ENCODE measurements at places on chromosomes 16 and 17.

DNA sequence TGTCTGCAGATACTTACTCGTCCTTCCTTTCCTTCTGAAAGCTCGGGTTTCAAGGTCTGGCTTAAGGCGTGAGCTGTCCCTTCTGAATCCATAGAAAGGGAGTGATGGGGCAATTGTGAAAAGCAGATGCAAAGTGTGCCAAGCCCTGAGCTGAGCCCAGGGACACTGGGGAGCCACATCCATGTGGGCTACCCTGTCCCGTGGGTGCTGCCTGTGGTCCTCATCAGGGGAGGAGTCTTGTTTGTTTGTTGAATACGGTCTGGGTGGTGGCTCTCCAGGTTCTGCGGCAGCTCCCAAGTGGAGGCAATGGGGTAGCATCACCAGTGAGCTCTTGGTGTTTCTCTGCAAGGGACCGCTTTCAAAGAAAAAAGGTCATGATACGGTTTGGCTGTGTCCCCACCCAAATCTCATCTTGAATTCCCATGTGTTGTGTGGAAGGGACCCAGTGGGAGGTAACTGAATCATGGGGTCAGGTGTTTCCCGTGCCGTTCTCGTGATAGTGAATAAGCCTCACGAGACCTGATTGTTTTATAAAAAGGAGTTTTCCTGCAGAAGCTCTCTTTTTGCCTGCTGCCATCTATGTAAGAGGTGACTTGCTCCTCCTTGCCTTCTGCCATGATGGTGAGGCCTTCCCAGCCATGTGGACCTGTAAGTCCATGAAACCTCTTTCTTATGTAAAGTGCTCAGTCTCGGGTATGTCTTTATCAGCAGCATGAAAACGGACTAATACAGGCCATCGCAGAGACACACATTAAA is 1.0 kb upstream of the ALG1 start:
- no peak for DNase-seq

DNA sequence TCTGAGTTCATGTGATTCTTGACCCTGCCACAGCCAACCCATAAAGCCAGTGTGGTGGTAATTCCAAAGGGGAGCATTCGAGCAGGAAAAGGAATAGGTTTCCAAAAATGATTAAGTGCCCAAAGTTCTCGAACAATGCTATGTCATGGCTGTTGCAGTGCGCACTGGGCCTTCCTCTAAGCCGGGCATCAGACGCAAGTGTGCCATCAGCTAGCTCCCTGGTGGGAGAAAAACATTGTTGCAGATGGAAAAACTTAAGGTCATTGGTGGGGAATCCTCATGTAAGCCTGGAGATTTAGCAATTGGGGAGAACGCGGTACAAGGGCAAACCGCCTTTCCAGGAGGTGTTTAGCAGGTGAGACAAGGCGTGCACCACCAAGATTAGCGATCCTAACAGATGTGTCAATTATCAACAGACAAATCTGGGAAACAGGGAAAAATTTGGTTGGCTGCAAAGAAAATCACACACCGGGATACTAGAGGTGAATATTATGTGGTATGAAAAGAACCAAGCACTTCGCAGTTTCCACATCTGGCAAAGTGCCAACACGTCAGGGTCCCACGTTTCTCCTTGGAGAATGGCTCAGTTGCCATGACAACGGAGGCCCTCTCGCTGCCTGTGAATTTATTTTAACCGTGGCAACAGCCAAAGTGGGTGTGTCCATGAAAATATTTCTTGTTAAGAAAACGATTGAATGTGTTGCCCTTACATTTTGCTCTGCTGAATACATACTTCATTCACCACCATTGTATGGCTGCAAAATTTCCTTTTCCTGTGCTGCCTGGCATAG is 118.5 kb upstream of the CACNG5 start:
- DNase-seq = no peak

DNA sequence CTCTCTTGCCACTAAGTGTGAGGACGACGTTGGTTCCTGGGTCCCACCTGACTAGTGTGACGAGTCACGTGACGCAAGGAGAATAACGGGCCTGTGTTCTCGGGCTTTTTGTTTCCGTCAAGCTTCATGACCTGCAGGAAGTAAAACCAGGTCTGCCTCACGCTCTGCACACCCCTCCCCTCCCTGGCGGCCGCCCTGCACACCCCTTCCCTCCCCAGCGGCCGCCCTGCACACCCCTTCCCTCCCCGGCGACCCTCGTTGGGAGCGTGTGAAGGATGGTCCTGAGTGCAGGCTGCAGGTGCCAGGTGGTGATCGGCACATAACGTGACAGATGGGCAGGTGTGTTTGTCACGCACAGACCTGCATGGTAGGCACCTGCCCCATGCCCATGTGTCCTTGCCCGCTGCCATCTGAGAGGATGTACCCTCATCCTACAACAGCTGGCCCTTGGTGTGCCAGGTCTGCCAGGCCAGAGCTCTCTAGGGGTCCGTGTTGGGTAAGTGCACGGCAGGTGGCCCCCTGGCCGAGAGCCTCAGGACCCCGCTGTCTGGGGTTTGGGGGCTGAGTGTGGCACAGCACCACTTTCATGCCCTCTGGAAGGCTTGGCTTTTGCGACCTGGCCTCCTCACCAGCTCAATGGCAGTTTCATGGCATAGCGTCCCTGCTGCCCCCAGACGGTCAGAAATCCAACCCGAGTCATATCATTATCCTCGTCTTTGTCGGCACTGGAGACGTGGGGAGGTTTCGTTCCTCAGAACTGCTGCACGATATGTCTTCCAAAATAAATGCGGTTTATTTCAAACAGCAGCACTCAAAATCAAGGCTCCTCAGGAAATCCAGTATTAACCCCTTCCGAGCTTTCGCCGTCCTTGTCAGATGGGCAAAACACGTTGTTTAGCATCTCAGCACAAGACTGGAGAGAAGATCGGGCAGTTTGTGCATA is 191.8 kb upstream of the CHMP6 start:
- no peak for DNase-seq

GRCh38 chr17:40015005-40015997 is at the start of gene CSF3:
CSF3 (plus strand) TSS chr17:40015440; CDS start chr17:40015475, 35 bp downstream.
- DNase-seq = no peak

DNA sequence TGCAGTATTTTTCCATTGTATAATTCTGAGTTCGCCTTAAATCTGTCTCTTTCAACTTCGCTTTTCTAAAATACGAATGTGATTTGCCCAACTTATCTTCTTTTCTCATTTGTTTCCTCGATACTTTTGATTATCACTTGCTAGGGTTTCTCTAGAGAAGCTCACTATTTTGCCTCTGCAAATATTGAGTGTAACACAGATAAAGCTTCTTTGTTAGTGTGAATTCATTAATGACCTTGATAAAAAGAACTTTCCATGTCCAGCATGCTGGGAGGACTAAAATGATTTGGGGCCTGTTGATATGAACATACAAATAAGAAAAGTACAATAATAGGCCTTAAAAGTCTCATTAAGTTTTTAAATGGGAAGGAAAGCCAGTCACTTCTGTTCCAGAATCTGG is 303.3 kb downstream of the MAP2K6 start:
- no peak for DNase-seq

GRCh38 chr17:9026741-9027140 is 5.4 kb downstream of the NTN1 start:
- DNase-seq = no peak

DNA sequence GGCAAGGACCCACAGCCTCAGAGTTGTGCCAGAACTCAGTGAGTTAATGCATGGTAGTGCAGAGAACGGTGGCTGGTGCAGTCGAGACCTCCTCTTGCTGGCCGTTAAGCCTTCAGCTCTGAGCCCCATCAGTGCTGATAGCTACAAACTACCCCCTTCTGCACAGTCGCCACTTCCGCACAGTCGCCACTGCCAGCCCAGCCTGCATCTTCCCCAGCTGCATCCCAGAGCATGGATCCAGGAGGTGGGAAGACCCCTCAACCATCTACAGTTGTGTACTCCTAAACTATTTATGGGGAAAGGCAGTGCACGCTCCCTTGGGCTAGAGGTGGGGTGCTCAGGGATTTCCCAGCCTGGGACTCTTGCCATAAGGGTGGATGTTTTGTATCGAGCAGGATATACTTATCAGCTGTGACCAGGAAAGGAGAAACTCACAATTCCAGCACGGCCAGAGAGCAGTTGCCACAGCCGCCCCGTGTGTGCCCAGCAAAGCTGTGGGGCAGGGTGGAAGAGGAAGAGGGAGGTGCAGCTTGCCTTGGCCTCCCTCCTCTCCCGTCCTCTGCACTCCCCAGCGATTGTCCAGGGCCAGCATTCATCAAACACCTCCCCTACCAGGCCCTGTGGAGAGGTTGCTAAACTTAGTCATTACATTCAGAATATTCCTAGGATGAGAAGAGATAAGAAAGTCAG is 49.5 kb upstream of the CMIP start:
- no peak for DNase-seq

DNA sequence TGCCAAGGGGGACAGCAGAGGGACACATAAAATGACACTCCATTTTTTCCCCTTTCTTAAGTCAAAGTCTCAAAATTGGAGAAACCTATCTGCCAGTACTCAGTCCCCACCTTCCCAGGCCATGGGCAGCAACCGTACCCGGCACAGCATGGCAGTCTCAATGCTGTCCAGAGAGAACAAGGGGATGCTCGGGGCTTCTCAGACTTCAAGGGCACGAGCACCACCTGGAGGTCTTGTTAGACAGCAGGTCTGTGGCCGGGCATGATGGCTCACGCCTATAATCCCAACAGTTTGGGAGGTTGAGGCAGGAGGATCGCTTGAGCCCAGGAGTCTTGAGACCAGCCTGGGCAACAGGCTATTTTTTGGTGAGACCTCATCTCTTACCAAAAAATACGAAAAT is 3.2 kb downstream of the DNAH17 start:
- no peak for DNase-seq

GRCh38 chr17:1434150-1434549 is 21.9 kb downstream of the CRK start:
- no peak for DNase-seq

- no peak for DNase-seq
Measured at GRCh38 chr17:55567240-55568214, 56.3 kb upstream of the SMIM36 start.

DNA sequence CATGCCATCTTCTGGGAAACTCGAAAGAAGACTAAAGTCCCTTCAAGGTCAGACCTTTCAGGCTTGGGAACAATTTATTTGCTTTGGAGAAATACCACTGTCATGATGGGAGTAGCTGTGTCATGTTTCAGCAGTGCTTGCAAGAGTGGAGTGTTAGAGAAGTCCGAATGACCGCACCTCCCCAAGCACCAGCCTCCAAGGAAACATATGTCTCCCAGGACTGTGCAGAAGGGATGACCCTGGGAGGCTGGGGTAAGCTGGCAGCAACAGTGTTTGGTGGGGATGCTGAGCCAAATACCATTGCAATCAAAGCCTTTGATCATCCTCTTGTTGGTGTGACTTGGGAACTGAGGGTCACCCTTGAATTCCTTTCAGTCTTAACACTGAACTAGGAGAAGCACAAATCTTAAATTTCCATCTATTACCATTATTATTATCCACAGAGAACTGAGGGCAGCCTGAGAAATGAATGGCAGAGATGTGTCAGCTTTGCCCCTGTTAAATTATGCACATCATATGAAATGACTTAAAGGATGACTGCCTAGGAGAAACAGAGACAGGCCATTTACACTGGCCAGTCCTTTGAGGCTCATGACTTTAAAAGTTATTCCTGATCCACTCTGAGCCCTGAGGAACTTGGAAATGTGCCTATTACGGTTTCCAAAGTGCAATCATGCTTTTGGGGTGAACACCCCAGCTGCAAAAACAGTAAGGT is 244.9 kb downstream of the CA10 start:
- DNase-seq = no peak

- peak; percentile 28 for DNase-seq
Measured at GRCh38 chr16:68800257-68800875, 43.0 kb upstream of the TANGO6 start.

DNA sequence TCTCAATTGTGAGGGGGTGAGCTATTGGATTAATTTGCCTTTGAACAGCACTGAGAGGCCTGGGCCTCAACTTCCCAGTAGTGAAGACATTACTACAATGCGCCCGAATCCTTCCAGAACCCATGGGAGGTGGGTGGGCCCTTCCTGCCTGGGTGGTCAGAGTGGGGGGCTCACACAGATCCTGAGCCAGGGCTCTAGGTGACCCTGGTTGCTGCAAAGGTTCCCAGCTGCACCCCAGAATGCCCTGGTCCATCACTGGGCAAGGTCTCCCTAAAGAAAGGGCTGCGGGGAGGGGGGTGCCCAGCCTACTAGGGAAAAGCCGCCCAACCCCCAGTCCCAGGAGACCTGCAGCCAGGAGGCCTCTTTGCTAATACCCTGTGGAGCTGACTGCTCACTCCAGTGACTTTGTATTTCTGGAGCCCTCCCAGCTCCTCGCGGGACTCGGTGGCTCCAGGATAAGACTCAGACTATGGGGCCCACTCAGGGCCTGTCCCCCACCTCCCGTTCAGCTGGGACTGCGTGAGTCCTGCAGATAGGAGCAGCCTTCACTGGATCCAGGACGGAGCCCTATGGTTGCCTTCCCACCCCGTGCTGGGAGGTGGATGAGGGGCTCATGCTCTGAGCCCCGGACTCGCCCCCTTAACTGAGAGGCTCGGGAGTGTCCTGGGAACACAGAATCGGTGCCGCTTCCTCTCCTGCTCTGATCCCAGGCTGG is 40.2 kb downstream of the SLC7A5 start:
- DNase-seq = no peak

DNA sequence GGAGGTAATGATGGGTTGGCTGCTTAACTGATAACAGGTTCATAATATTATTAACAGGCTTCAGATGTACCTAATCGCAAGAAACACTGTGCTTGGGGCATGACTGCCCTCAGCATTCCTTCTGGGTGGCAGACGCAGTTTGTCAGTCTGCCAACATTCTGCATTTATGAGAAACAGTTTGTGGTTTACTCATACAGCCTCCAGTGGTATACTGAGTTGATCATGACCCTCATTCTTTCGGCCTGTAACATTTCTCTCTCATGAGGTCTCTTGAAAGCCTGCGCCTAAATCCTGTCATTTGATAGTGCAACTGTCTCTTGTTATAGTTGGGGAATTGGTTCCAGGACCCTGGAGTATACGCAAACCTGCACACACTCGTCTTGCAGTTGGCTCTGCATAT is 4.9 kb upstream of the RUSF1 start:
- no peak for DNase-seq

DNA sequence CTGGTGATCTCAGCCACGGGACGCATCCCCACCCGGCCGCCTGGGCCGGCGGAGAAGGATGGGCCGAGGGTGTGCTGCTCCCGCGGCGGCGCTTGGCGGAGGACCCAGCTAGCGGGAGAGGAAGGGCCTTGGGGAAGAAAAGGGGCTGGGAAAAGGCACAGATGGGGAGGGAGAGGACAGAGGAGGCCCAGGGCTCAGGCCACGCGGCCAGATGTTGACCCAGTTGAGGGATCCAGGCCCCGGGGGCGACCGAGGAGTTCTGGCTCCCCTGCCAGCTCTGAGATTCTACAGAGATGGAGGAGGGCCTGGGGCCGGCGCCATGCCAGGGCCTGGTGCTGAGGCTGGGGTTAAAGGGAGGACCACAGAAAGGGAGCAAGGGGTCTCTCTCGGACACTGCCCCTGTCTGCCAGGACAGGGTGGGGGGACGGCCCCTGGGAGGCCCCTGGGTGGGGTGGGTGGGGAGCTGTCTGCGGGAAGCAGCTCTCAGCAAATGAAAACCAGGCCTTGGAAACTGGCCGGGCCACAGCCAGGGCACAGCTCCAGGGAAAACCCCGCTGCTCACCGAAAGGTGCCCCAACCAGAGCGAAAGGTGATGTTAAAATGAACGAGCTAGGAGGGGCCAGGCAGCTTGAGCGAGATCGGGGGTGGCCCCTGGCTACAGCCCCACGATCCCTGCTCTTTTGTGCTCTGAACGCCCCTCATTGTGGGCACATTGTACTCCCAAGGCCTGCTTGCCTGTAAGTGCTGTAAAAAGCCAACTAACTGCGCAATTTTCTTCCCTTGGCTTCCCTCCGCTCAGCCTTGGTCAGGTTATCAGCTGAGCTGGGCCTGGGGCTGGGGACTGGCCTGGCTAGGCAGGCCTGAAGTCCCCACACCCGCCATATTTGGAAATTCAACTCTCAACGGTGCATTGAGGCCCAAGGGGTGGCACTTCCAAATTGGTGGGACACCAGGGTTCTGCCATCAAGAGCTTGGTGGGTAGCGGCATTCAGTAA is 191.4 kb downstream of the ZNF423 start:
- DNase-seq = no peak
